ENCODE measurements at places on chromosomes 3 and 15. TPM values are rescaled to one million over a fixed set of nuclear protein-coding genes. Genes with fewer than 3 reads are reported as not detected.

Gene ITPKA
- total RNA-seq: 0.26 TPM

Gene UPK1B
- total RNA-seq: 0.43 TPM

Gene IL12A
- total RNA-seq: 7.4 TPM

Gene IL1RAP
- total RNA-seq: 22.1 TPM

Gene RBP2
- not detected for total RNA-seq

Gene ROBO2
- 1.1 TPM for total RNA-seq

Gene CADPS
- not detected for total RNA-seq

Gene ADPRH
- total RNA-seq: 3.5 TPM

Gene C15orf62
- 0.11 TPM for total RNA-seq

Gene LRRC31
- not detected for total RNA-seq

Gene UBA3
- 90.4 TPM for total RNA-seq

Gene U2SURP
- 111 TPM for total RNA-seq

Gene RPL39L
- total RNA-seq: 22.3 TPM

Gene BOC
- 31.9 TPM for total RNA-seq

Gene SLC12A6
- total RNA-seq: 31.4 TPM

Gene SERPINI2
- not detected for total RNA-seq

Gene CSPG5
- total RNA-seq: 0.11 TPM

Gene SEMA5B
- total RNA-seq: 0.13 TPM

Gene LTK
- total RNA-seq: 0.13 TPM

Gene SLC28A1
- total RNA-seq: not detected

Gene POTEB3
- total RNA-seq: not detected

Gene ATP2B2
- total RNA-seq: not detected

Gene FBXL2
- 22.4 TPM for total RNA-seq

Gene NECTIN3
- 51.1 TPM for total RNA-seq

Gene OXTR
- 0.76 TPM for total RNA-seq

Gene EPHB3
- total RNA-seq: 8.5 TPM

Gene CAMK2N2
- total RNA-seq: not detected

Gene MGLL
- 21.6 TPM for total RNA-seq

Gene CACNA2D3
- total RNA-seq: 17.7 TPM

Gene GLDN
- total RNA-seq: 56.1 TPM

Gene HESX1
- 0.65 TPM for total RNA-seq

Gene SGO1
- total RNA-seq: 5.4 TPM

Gene NUDT16
- total RNA-seq: 7.9 TPM

Gene GCSAM
- total RNA-seq: not detected

Gene LDHAL6B
- not detected for total RNA-seq

Gene DPPA2
- not detected for total RNA-seq

Gene LRRK1
- total RNA-seq: 15.5 TPM

Gene ARL13B
- 18.5 TPM for total RNA-seq

Gene SLCO2A1
- not detected for total RNA-seq

Gene THOC7
- 54.6 TPM for total RNA-seq

Gene TLR9
- 0.13 TPM for total RNA-seq

Gene XCR1
- total RNA-seq: not detected

Gene SNX22
- total RNA-seq: 0.13 TPM

Gene ARF4
- total RNA-seq: 278 TPM

Gene PDZRN3
- 50.9 TPM for total RNA-seq

Gene HES1
- total RNA-seq: 92.6 TPM

Gene FAM3D
- total RNA-seq: not detected

Gene SRGAP3
- 4.4 TPM for total RNA-seq

Gene ESYT3
- total RNA-seq: 2.2 TPM

Gene VIPR1
- total RNA-seq: not detected

All from articular chondrocyte of knee joint (primary cell).